ENCODE measurements at places on chromosomes 4 and X.

- no peak for DNase-seq
Observed at GRCh38 chr4:109389369-109390114, 44.1 kb upstream of the SEC24B start.

- peak; percentile 18 for DNase-seq
Observed at GRCh38 chrX:98203800-98204199, 1320.1 kb downstream of the RPA4 start.

- DNase-seq: no peak
Observed at GRCh38 chr4:176034936-176035335, 30.7 kb upstream of the WDR17 start.

- DNase-seq: peak; percentile 46
Observed at GRCh38 chrX:15790769-15791290, 546 bp downstream of the ZRSR2 start.

GRCh38 chr4:81021142-81021944 is 9.2 kb upstream of the BMP3 start:
- no peak for DNase-seq

DNA sequence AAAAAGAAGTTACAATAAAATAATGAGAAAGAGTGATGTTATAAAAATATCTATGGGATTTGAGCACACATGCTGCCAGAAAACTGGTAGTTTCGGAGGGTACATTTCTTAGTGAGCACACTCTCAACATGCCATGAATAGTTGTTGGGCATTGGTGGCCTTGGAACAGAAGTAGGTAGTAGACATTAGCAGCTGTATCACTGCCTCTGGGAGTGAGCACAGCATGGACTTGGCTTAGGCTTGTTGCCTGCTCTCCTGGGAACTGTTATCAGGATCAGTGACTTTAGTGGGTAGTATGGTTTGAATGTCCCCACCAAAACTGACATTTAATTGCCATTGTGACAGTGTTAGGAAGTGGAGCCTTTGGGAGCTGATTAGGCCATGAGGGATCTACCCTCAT is 13.3 kb upstream of the PDLIM3 start:
- DNase-seq: no peak

- DNase-seq: peak; percentile 12
Observed at GRCh38 chrX:38879631-38880220, 78.5 kb downstream of the MID1IP1 start.

GRCh38 chr4:47367761-47368160 is 95.7 kb downstream of the COMMD8 start:
- no peak for DNase-seq

DNA sequence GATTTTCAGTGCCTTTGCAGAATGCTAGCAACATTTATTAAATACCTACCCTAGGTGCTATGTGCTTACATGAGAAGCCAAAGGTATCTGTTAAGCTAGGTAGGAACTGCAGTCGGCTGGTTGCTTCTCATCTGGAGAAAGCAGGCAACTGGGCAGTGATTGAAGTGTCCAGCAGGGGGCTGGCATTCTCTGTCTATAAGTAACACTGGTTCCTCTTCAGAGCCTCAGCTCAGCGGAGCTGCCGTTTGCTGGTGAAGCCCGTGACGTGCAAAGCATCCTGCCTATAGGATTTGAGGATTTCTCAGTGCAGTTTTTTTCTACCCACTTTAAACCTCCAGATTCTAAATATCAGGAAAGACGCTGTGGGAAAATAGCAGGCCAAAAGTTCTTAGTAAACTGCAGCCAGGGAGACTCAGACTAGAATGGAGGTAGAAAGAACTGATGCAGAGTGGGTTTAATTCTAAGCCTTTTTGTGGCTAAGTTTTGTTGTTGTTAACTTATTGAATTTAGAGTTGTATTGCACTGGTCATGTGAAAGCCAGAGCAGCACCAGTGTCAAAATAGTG is at the start of gene GRPR:
Gene GRPR, plus strand, starts transcription at position 344 of the 565 bp plus-strand sequence. CDS start 389 bp downstream, outside the sequence.
- DNase-seq: peak; percentile 88

- peak; percentile 18 for DNase-seq
Observed at GRCh38 chr4:147822128-147822527, 90.2 kb downstream of the ARHGAP10 start.

GRCh38 chr4:182842759-182843390 is 74.3 kb downstream of the DCTD start:
- DNase-seq: no peak

DNA sequence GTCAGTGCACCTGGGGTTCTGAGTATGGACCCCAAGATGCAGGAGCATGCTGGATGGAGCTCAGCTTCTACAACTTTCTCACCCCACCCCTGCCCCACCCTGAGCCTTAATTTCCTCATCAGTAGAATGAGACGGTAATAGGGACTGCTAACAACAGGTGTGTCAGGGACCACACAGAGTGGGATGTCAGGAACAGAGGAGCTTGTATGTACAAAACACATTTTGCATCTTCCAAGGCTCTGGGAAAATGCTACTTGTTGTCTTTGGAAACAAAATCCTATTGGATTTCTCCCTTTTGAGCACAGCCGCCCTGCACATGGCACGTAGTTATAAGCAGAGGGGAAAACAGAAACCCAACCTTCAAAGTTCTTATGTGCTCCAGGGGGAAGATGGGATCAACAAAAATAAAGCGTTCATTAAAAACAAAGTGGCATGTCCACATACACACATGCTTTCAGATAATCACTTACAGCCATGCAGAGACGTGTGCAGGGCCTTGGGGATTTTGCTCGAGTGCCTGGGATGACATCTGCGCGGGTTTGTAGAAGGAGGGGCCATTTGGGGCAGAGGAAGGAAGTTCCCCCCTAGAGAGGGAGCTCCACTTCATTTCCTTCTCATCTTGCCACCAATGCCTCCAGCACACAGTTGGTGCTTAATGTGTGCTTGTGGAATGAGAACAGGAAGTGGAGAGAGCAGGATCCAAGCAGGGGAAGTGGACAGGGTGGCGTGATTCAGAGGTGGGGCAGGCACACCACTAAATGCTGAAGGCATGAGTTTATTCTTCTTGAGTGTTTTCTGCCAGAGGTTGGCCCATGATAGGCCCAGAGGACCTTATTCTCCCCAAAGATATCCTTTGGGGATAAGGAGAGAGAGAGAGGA is 138.9 kb downstream of the SMIM20 start:
- no peak for DNase-seq

GRCh38 chrX:118329175-118329574 is 16.7 kb upstream of the WDR44 start:
- DNase-seq: no peak

GRCh38 chrX:21885568-21885967 is 29.8 kb downstream of the YY2 start:
- peak; percentile 7 for DNase-seq

GRCh38 chr4:10047967-10048366 is 26.7 kb upstream of the SLC2A9 start:
- no peak for DNase-seq

GRCh38 chrX:17027931-17028330 is 81.5 kb downstream of the REPS2 start:
- DNase-seq: no peak

- DNase-seq: peak; percentile 28
Observed at GRCh38 chr4:129264008-129264657, 168.2 kb downstream of the C4orf33 start.

GRCh38 chr4:951594-952468 is 19.6 kb downstream of the TMEM175 start:
- no peak for DNase-seq

DNA sequence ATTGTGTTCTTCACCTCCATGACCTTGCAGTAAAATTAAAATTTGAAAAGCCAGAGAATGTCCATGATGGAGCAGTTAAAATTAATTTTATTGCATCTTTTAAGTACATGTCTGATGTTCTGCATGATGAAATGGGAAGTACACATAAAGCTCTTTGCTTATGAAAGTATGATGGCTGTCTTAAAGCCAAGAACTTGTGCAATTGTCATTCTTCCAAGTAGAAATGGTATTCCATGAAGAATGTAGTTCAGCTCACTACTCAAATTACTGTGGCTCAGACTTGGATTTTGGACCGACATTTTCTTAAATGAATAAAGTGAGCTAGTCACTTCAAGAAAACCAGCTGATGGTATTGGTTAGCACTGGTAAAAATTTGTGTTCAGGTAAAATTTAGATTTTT is 161.7 kb upstream of the CXCL13 start:
- no peak for DNase-seq

GRCh38 chrX:45077748-45078424 is 122.8 kb downstream of the DIPK2B start:
- DNase-seq: no peak

GRCh38 chrX:13646154-13646549 is 6.8 kb upstream of the TCEANC start:
- peak; percentile 65 for DNase-seq

GRCh38 chr4:118904418-118904817 is 15.8 kb downstream of the SYNPO2 start:
- no peak for DNase-seq

GRCh38 chr4:11404431-11404830 is 24.3 kb downstream of the HS3ST1 start:
- no peak for DNase-seq

- peak; percentile 26 for DNase-seq
Observed at GRCh38 chr4:11881947-11882346, 453.3 kb upstream of the HS3ST1 start.

GRCh38 chrX:123884809-123885408 is 25.1 kb downstream of the XIAP start:
- DNase-seq: peak; percentile 58

GRCh38 chrX:53831662-53832635 is 145.4 kb upstream of the HUWE1 start:
- peak; percentile 49 for DNase-seq

- no peak for DNase-seq
Observed at GRCh38 chr4:155687380-155687982, 20.8 kb downstream of the GUCY1A1 start.

- DNase-seq: no peak
Observed at GRCh38 chrX:135652602-135653001, 60.8 kb upstream of the CT45A1 start.

DNA sequence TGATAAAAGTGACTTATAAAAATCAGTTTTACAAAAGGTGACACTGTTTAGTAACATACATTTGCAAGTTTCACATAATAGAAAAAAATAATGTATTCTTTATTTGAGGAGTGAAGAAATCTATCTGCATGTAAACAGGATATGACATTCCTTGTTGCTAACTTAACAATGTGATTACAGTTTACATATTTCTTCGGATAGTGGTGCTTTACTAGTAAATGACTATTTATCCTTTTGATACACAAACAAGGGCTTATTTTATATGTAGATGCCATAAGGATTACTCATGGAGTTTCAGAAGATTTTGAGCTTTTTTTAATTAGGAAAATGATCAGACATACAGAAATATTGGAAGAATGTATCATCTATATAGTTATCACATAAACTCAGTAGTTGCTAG is 126.5 kb downstream of the SLIT2 start:
- DNase-seq: no peak

DNA sequence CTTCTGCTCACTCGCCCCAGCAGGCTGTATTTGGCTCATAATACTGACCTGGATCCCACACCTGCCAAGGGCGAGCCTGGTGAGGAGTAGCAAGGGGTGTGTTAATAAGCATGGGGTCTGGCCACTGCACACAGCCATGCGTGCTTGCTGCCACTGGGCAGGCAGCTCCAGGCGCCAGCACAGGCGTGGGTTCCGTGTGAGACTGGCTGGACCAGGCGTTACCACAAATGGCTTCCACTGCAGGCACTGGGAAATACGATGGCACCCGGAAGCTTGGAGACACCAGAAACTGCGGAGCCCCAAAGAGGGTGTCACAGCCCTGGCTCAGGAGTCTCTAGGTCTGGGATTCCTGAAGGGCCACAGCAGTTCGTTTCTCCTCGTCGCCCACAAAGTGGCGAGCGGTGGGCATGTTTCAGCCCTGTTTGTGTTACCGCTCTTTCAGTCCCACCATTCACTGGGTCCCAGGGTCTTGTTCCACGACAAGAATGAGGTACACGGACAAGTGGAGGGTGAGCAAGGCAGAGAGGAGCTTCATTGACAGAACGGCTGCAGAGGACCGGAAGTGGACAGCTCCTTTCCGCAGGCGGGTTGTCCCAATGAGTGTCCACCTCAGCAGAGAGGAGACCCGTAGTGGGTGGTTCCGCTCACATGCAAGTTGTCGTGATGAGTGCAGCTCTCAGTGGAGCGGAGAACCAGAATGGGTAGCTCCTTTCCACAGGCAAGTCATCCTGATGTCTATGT is 428.9 kb downstream of the EPHA5 start:
- DNase-seq: no peak

DNA sequence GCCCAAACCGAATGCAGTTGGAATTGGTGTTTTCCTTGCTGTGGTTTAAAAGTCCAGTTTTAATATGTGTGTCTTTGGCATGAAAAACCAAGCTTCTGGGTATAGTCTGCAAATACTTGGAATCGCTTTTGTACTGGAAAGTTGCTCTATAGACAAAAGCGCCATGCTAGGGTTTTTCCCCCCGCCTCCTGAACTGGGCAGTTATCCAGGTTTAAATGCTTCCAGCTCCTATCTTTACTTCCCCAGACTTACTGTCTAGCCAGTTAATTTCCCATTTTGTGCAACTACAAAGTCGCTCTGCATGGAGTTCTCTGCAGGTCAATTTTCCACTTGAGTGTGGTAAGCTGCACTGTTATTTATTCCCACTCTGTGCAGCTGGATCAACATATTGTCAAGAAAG is 2.7 kb downstream of the RASL11B start:
- DNase-seq: no peak

- no peak for DNase-seq
Observed at GRCh38 chr4:113433116-113433515, 328.4 kb downstream of the CAMK2D start.

DNA sequence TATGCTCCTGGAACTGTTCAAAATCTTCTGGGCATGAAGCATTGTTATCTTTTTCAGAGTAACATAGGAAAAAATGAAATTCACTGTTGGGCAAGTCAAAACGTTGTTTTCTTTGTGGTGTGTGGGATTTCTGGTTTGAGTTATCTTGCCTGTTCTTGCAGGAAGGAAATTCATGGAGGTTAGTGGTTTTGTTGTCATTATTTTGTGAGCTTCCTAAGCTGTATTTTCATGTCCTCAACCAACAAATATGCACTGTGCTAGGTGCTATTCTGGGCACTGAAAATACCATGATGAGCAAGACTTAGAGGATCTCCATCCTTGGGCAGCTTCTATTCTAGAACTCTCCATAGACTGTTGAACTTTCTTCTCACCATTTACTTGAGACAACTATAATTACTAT is 16.9 kb downstream of the SPINK2 start:
- DNase-seq: no peak

DNA sequence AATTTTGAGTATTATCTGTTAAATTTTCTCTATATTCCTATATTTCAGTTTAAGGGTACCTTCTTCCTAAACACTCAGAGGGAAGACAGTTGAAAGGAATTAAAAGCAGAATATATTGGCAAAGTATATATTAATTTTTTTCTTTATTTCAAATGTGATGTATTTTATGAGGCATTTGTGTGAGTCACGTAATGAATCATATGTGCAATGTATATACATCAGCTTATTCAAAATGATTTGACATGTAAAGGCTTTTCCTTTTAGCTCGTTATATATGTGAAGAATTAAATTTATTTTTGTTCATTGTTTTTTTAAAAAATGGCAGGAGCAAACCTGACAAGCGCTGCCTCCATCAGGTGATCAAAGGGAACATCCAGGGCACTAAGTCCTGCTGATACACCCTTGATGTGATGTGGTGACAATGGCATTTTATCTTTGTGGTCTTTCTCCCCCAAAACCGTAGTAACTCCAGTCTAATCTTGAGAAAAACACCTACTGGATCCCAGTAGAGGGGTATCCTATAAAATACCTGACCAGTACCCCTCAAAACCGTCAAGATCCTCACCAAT is 8.9 kb downstream of the WWC2 start:
- no peak for DNase-seq

GRCh38 chr4:111991163-111991562 is 154.1 kb upstream of the FAM241A start:
- no peak for DNase-seq

- DNase-seq: no peak
Observed at GRCh38 chr4:137587796-137588195, 55.5 kb upstream of the PCDH18 start.

- no peak for DNase-seq
Observed at GRCh38 chr4:123776267-123776666, 379.7 kb downstream of the SPRY1 start.
